Sigmoid colon (tissue), 7 donors: ENCODE measurements at places on chromosomes 4 and X. TPM values are rescaled to one million over a fixed set of nuclear protein-coding genes. Genes with fewer than 3 reads are reported as not detected.

The FRAS1 gene
- under 0.01 TPM for polyA plus RNA-seq

The UGT2B10 gene
- 0.07 TPM for polyA plus RNA-seq

The MYOZ2 gene
- polyA plus RNA-seq = 0.60 TPM

The SULT1E1 gene
- polyA plus RNA-seq = not detected

The AKAP4 gene
- not detected for polyA plus RNA-seq

The TEX28 gene
- polyA plus RNA-seq = not detected

The SPIN2A gene
- not detected for polyA plus RNA-seq

The CT45A1 gene
- not detected for polyA plus RNA-seq

The TMPRSS11F gene
- not detected for polyA plus RNA-seq

The PABPC5 gene
- polyA plus RNA-seq = not detected

The APEX2 gene
- 17.7 TPM for polyA plus RNA-seq

The TRAPPC2 gene
- polyA plus RNA-seq = 9.0 TPM

The GAGE12E gene
- polyA plus RNA-seq = not detected

The RRH gene
- polyA plus RNA-seq = not detected

The COL4A6 gene
- polyA plus RNA-seq = 0.23 TPM

The PCDH7 gene
- polyA plus RNA-seq = 4.6 TPM

The KIF4A gene
- polyA plus RNA-seq = 5.5 TPM

The RNF128 gene
- polyA plus RNA-seq = 10.5 TPM

The MAGEB17 gene
- 0.60 TPM for polyA plus RNA-seq

The MAGEC1 gene
- polyA plus RNA-seq = not detected

The SPACA5 gene
- not detected for polyA plus RNA-seq

The TMEM154 gene
- polyA plus RNA-seq = under 0.01 TPM

The ETDA gene
- polyA plus RNA-seq = not detected

The HEPH gene
- 15.0 TPM for polyA plus RNA-seq

The SMIM10 gene
- polyA plus RNA-seq = 3.0 TPM

The ZCCHC12 gene
- polyA plus RNA-seq = not detected

The MFAP3L gene
- 1.4 TPM for polyA plus RNA-seq

The TMEM255A gene
- 0.69 TPM for polyA plus RNA-seq

The GABRG1 gene
- polyA plus RNA-seq = not detected

The TRAM1L1 gene
- 0.60 TPM for polyA plus RNA-seq

The CSAG2 gene
- polyA plus RNA-seq = not detected

The CXCL8 gene
- 13.4 TPM for polyA plus RNA-seq

The CXXC4 gene
- polyA plus RNA-seq = 0.60 TPM

The SLC4A4 gene
- 10.2 TPM for polyA plus RNA-seq

The SATL1 gene
- not detected for polyA plus RNA-seq

The SPP1 gene
- 16.6 TPM for polyA plus RNA-seq

The TNIP2 gene
- 65.0 TPM for polyA plus RNA-seq

The COX7B gene
- 1,747 TPM for polyA plus RNA-seq

The ZDHHC15 gene
- polyA plus RNA-seq = 0.44 TPM

The PNMA3 gene
- not detected for polyA plus RNA-seq

The CLCN4 gene
- 0.69 TPM for polyA plus RNA-seq

The AGTR2 gene
- not detected for polyA plus RNA-seq

The RBMXL3 gene
- polyA plus RNA-seq = not detected

The H2BW2 gene
- not detected for polyA plus RNA-seq

The HPGD gene
- polyA plus RNA-seq = 71.9 TPM

The VSIG4 gene
- polyA plus RNA-seq = 36.6 TPM

The RCHY1 gene
- polyA plus RNA-seq = 21.7 TPM

The STBD1 gene
- polyA plus RNA-seq = 6.0 TPM

The GJB1 gene
- polyA plus RNA-seq = 12.6 TPM
